ENCODE measurements at places on chromosomes 6 and 20.

- no peak for DNase-seq
Measured at GRCh38 chr20:54219751-54220426, 12.0 kb downstream of the PFDN4 start.

GRCh38 chr6:6591778-6592465 lies 3.4 kb downstream of the LY86 start:
- DNase-seq = no peak

GRCh38 chr6:12761376-12762115 lies 45.0 kb downstream of the PHACTR1 start:
- DNase-seq = no peak

GRCh38 chr6:140744659-140745320 lies 1370.3 kb upstream of the CITED2 start:
- no peak for DNase-seq

DNA sequence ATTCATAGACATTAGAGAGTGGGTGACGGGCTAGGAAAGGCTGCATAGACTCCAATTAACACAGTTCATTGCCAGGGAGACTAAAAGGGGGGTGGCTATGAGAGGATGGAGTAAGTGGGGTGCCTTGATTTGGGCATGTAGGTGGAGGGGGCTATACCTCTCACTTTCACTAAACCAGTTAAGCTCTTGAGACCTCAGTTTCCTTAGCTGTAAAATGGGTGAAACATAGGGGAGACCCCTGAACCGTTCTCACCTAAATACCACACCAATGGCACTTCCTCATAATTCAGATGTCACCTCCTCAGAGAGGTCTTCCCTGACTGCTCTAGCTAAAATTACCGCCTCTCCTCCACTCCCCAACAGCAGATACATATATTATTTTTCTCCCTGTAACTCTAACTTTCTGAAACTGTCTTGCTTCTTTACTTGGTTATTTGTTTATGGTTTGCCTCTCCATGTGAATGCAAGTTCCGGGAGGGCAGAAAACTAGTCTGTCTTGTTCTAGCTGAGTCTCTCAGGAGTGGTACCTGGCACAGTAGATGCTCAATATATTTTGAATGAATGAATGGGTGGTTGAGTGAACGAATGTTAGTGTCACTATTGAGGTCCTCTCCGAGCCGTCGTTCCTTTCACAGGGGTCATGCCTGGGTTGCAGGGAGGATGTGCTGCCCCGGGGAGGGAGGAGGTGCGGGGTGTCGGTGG lies 615 bp upstream of the EYA2 start:
- no peak for DNase-seq

DNA sequence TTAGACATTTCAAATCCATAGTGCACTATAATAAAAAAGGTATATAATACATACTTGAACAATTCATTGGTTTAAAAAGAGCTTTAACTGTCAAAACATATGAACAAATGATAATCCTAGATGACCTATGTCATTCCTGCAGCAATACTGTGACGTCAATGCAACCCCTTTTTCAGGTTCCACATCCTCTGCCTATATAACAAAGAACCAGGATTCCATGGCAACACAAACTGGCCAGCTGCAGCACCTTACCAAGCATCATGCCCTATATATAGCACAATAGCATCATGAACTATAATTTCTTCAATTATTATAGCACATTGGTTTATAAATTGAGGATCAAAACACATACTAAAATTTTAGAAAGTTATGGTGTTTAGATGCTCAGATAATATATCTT lies 578 bp upstream of the PTCHD4 start:
- DNase-seq = no peak

DNA sequence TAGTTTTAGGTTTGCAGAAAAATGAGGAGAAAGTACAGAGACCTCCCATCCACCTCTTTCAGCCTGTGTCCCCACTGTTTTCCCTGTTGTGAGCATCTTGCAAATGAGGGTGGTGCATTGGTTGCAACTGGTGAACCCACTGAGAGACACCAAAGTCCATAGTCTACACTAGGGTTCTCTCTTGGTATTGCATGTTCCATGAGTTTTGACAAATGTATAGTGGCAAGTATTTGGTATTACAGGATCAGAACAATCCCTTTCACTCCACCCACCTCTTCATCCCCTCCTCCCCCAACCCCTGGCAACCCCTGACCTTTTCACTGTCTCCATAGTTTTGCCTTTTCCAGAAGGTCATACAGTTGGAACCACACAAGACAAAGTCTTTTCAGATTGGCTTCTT lies 20.1 kb downstream of the ZNF831 start:
- DNase-seq = no peak

DNA sequence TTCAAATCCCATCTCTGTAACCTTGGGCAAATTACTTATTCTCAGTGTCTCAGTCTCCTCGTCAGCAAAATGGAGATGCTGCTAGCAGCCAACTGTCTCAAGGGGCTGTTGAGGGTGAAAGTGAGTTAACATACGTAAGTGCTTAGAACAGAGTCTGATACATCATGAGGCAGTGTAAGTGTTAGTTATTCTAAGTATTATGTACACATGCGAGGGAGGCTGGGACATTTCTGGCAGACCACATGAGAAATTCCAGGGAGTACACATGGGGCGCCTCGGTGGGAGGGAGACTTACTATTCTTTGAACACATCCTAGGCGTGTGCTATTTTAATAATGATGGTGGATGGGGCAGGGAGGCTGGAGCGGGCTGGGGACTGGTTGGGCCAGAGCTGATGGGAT lies 99.1 kb downstream of the DLGAP4 start:
- no peak for DNase-seq

DNA sequence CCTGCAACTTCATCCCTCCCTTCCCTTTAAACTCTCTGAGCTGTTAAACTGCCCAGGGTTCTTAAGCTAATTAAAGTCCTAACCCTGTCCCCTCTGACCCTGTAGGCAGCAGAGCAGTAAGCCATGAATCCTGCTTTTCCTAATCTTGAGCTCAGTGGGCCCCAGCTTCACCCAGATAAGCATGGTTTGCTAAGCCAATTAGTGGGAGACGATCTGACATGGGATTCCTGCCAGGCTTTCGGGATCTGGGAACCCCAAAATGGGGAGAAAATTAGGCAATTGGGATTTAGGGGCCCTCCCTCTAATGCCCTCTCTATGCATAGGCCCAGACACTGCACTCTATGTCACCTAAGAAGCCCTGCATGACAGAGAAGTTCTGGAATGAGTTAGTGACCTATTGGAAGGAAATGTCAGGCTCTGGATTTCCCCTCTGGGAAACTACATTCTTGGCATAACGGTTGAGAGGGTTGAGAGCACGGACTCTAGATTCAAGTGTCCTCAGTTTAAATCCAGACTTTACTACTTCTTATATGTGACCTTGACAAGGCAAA lies 4.6 kb downstream of the XKR7 start:
- DNase-seq = no peak

DNA sequence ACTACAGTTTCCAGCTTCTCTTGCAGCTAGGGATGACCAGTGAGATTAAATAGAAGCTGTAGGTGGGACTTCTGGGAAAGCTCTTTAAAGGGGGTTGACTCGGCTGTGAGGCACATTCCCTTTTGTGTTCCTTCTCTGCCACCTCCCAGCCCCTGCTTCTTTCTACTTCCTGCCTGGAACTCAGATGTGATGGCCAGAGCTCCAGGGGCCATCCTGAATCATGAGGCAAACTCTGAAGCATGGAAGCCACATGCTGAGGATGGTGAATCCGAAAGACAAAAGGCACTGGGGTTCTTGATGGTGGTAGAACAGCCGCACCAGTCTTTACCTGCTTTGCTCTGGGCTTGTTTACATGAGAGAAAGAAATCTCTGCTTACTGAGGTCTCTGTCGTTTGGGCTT lies 9.1 kb downstream of the CEBPB start:
- no peak for DNase-seq

DNA sequence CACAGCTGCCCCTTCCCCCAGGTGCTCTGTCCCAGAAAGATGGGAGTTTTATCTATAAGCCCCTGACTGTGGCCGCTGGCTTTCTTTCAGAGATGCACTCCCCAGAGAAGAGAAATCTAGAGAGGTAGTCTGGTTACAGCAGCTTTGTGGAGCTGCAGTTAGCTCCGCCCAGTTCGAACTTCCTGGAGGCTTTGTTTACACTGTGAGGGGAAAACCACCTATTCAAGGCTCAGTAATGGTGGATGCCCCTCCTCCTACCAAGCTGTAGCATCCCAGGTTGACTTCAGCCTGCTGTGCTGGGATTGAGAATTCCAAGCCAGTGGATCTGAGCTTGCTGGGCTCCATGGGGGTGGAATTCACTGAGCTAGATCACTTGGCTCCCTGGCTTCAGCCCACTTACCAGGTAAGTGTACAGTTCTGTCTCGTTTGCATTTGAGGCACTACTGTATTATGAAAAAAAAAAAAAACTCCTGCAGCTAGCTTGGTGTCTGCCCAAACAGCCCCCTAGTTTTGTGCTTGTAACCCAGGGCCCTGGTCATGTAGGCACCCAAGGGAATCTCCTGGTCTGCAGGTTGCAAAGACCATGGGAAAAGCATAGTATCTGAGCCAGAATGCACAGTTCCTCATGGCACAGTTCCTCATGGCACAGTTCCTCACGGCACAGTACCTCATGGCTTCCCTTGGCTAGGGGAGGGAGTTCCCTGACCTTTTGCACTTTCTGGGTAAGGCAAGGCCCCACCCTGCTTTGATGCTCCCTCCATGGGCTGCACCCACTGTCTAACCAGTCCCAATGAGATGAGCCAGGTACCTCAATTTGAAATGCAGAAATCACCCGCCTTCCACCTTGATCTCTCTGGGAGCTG lies 275.0 kb downstream of the CENPW start:
- DNase-seq = no peak

GRCh38 chr6:28413681-28414080 lies 14.1 kb upstream of the ZSCAN12 start:
- DNase-seq = no peak

DNA sequence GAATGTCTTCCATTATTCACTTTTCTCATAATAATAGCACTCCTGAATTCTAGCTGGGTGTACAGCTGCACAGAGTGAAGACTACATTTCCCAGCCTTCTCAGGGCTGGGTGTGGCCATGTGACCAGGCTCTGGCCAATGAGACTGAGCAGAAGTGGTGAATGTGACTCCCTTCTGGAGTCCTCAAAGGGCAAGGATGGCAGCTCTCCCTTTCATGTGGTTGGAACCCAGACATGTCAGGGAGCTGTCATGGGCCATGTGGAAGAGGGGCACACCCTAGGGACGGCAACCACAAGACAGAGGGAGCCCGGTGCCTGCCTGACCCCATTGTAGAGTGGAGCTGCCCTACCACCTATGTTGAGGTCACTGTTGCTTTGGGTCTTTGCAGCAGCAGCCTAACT lies 312.8 kb upstream of the SULF2 start:
- no peak for DNase-seq

DNA sequence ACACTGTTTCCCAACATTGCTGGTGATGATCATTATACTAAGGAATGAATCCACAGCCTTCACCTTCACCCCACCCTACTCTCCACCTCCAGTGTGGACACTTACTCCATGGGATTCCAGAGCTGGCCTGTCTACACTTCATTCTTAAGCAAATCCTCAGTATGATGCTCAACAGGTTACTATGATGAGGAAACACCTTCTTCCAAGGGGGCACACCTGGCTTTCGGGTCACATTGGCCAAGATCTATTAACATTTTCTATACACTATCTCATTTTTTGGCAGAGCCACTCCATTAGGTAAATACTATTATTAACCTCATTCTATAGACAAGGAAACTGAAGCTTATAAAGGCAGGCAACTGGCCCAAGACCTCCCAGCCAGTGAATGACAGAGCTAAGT lies 8.0 kb upstream of the EPPIN start:
- no peak for DNase-seq

DNA sequence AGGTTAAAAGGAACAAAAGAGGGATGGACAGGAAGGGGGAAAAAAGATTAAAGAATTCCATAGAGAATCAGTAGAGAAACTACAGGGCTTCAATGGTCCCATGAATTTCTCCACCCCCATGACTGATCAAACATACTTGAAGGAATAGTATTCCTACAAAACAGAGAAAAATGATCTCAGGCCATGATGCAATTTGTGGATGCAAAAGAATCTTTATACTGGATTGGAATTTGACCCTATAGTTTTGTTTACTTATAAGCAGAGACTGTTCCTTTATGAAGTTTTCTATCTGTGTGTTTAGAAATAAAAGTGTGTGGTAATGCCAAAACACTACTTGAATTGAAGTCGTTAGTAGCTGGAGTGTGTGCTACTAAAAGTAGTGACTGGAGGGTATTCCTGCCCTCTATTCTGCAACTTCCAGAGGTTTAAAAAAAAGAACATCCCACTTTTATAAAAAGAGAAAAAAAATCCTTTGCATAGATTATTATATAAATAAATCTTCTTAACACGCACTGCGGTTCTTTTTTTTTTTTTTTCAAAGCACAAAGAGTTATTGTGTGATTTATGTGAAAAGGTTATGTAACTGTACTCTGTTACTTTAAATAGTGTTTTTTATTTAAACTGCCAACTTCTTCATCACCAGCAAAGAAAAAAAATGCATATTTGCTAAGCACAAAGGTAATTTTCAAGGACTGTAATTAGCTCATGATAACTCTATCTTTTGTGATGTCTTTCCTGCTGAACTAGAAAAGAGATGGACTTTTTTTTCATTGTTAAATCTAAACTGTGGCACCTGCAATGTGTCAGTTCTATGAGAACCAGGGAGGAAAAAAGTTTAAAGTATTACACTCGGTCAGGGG lies 214.5 kb upstream of the CITED2 start:
- DNase-seq = no peak

DNA sequence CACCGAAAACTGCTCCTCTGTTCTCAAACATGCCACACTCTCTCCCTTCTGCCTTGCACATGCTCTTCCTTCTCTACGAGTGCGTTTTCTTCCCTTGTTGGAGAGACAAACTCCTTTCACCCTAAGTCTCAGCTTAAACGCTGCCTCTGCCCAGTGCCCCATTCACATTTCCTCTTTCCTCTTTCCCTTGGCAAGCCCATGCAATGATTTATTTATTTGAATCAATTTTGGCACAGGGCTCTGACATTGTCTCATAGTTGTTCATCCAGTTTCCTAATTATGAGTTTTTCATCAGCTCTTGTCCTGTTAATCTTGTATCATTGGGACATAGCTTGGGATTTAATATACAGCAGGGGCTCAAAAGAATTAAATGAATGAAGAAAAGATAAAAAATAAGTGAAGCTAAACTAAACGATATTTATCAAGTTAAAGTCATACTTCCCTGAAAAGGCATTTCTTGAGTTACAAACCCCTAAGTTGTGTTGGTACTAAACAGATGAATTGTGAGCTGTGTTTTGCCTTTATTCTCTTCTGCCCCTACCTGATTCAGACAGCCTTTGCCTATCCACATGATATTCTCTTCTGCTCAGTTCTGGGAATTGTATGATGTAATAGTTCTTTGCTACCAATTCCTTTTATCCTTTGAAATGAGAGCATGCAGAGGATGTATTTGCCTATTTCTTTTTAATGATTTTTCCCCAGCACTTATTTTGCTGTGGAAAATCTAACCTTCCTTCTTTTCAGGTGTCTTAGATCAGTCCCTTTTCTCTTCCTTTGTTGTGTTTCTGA lies 704.4 kb downstream of the UTRN start:
- DNase-seq = no peak

- DNase-seq = no peak
Measured at GRCh38 chr6:135703007-135703406, 148.5 kb upstream of the PDE7B start.

- DNase-seq = no peak
Measured at GRCh38 chr6:132690678-132691077, 23.2 kb downstream of the VNN1 start.

Measured in stimulated activated CD8-positive, alpha-beta memory T cell treated with anti-CD3 and anti-CD28 coated beads, Interleukin-7, amount 100 ng/mL, for 1 hour (primary cell).